ENCODE measurements at places on chromosomes 1 and 21.

GRCh38 chr1:198380275-198380674 lies 160.2 kb downstream of the ATP6V1G3 start:
- no peak for DNase-seq

DNA sequence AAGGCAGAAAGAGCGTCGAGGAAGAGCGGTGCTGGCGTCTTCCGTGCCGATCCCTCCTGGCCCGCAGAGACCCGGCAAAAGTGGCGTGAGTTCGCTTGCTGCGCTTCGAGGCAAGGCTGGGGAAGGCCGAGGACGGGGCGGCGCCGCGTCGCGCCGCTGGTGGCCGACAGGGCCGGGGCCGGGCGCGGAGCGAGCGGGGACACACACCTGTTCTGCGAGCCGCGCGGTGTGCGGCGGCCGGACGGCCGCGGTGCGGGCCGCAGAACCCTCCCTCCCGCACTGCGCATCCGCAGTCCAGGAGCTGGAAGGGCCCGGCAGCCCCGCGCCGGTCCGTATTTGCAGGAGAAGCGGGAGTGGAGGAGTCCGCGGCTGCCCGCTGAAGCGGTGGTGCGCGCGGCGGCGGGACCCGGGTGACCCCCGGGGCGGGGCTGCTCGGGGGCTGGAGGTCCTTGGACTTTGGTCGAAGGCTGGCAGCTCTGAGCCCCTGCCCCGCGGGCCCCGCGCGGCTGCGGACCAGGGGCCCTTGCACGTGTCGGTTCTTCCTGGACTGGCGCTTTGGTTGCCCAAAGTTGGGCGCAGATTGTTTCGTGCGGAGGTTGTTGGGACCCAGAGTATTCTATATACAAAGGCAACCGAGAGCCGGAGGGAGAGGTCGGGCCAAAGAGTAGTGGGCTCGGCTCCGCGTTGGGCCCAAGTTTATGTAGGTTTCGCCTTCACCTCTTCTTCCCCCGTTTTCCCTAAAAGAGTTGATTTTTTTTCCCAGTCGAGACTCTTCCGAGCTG lies 2.6 kb downstream of the RNF220 start:
- no peak for DNase-seq

GRCh38 chr1:151704246-151704645 lies 12.4 kb downstream of the CELF3 start:
- no peak for DNase-seq

DNA sequence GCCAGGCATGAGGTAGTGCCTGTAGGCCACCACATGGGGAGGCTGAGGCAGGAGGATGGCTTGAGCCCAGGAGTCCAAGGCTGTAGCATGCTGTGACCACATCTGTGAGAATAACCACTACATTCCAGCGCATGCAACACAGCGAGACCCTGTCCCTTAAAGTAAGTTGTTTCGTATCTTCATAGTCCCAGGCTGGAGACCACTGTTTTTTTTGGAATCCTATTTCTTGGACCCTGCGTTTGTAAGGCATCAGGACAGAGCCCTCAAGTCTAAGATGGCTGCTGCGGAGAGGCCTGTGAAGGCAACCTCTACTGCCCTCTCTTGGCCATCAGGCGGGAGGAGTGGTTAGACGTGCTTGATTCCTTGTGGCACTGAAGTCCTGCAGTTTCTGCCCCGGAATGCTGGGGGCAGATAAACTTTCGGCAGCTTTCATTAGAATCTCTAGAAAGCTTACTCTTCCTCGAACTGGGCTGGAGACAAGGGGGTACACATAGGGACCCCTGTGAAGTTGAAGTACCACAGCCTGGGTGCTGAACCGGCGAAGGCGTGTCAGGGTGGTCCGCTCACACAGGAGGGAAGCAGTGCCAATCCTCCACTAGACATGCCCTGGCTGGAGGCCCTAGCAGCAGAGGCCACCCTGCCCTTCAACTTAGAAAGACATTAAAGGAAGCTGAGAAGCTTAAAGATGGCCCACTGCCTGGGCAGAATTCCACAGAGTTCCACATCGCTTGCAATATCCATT lies 36.6 kb downstream of the RABIF start:
- peak; percentile 24 for DNase-seq

GRCh38 chr1:203930342-203930741 lies 68.9 kb downstream of the SNRPE start:
- no peak for DNase-seq

DNA sequence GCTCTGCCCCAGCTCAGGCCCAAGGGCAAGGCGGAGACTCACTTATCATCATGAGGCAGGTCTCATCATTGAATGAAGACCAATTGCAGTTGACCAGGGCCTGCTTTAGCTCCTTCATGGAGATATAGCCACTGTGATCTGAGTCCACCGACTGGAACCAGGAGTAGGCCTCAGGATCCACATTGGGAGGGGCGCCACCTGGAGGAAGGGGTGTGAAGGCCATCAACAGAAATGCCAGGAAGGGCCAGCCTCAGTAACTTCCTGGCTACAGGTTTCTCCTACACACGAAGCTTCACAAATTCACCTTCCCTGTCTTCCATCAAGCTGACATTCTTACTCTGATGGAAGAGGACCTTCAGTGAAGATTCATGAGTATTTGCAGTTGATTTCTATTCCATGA lies 11.6 kb downstream of the PEF1 start:
- DNase-seq: peak; percentile 18

DNA sequence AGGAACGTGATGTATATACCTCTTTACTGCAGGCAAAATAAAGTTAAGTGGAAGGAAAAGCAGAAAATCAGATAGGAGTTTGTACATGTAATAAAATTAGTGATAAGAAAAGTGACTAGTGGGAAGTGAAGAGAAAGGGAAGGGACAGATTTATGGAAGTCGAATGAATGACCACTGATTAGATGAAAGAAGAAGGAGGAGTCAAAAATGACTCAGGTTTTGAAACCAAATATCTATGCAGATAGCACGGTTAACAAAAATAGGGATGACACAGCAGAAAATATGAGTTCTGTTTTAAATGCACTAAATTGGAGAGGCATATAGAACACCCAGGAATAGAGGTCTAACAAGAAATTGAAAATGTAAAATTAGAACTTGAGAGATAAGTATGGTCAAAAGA lies 128.0 kb downstream of the HMCN1 start:
- no peak for DNase-seq

GRCh38 chr1:216907100-216907499 lies 183.9 kb upstream of the ESRRG start:
- DNase-seq: no peak

DNA sequence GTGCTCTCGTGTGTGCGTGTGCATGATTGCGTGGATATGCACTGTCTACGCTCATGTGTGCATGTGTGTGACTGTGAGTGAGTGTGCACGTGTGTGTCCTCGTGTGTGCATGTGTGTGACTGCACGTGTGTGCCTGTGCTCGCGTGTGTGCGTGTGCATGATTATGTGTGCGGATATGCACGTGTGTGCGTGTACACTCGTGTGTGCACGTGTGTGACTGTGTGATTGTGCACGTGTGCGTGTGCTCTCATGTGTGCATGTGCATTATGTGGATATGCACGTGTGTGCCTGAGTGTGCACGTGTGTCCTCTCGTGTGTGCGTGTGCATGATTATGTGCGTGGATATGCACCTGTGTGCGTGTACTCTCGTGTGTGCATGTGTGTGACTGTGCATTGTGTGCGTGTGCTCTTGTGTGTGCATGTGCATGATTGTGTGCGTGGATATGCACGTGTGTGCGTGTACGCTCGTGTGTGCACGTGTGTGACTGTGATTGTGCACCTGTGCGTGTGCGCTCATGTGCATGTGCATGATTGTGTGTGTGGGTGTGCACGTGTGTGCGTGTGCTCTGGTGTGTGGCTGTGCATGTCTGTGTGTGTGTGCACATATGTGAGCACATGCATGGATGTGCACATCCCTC lies 2.2 kb downstream of the MMEL1 start:
- no peak for DNase-seq

- DNase-seq: no peak
These were observed 8.7 kb downstream of the FAM131C start for GRCh38 chr1:16064536-16065268.

GRCh38 chr1:115134850-115135480 lies 45.7 kb upstream of the TSPAN2 start:
- DNase-seq: no peak

DNA sequence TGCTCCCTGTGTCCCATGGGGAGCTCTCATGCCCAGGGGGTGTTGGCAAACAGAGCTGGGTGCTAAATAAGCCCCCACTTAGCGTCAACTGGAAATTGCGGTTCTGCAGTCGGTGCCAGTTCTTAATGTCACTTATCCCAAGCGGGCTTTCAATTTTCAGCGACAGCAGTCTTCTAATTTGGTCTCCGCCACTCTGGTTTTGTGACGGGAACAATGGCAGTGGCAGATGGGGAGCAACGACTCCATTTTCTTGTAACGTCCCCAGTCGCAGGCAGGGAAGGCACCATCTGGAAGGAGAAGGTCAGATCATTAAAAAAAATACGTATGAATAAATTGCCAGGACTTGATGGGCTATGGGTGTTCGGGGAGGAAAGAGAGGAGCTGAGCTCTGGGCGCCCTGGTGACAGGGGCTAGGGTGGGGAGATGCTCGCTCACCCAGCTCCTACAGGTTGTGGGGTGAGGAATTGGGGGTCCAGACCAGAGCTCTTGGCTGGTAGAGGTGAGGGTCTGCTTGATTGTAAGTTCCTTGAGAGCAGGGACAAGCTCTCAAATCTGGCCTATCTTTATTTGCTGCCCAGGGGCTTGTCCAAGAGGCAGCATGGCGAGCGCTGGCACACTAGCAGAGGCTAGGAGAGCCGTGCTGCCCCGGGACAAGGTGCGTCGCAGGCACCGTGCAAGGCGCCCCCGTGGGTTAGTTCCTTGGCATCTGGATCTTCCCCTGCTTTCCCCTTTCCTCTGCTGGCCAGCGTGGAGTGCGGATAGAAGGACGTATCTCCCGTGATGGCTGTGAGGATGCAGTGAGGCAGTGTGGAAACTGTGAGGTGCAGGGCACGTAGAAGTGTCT lies 105.8 kb downstream of the ARHGEF10L start:
- DNase-seq: no peak

DNA sequence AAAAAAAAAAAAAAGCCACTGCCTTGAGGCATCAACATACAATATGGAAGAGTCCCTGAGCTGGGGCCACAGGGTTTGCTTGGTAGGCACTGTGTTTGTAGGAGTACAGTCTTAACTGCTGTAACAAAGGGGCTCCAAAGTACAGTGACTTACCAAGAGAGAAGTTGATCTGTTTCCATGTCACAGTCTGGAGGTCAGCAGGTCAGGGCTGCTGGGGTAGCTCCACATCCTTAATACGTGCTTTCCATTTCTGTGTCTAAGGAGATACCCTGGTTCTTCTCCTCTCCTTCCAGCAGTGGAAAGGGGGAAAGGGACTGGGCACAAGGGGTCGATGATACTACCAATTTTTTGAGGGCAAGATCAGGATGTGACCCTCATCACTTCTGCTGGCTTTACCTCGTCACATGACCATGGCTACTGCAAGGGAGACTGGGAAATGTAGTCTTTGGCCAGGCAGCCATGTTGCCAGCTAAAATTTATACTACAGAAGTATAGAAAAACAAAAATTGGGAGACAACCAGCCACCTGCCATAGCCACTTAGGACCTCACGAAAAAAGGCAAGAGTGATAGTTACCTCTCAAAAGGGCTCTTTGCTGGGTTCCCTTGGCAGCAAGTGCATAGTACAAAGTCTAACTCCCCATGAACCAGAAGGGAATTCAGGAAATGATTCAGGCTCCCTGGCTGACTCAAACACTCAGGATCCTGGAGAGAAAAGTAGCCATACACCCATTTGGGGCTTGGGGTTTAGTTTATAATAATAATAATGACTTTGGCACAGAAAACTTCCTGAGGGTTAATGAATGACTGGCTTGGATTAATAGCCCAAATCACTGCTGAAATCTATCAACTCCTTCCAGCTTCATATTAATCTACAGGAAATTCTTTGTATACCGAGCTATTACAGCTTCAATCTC lies 52.7 kb upstream of the ATP5PO start:
- no peak for DNase-seq

DNA sequence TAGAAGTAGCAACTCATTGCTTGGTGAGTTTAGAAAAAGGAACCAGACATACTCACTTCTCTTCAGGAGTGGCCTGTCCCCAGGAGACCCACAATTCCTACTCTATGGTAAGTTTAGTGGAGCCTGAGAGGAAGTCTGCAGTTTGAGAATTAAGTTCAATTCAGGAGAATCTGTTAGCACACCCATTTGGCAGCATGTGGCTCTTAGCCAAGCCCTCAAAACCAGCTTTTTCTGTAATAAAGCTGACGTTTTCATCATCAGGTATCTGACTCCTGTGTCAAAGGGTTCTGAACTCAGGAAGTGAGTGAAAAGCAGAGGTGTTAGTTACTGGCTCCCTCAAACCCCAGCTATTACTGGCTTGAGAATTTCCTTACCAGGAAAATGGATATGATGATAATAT lies 20.4 kb upstream of the RGS16 start:
- no peak for DNase-seq

DNA sequence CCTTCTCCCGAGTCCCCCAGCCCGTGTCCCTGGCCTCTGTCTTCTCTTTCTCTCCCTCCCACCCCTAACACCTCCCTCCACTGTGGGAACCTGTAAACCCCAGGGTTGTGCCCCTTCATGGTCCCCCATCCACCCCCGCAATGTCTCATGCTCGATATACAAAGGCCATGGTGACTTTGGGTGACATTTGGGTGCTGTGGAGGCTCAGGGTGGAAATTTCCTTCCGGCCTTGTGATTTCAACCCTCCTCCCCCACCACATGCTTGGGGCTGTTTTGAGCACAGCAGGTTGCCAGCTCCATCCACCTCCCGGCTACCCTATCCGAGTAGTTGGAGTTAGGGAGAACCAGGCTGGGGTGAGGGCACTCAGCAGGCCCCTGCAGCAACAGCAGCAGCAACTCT lies 25.7 kb upstream of the VPS13D start:
- no peak for DNase-seq

All from activated T-helper 2 cell treated with anti-CD3 and anti-CD28 coated beads, Interferon-gamma antibody, Interleukin-2, Interleukin-4, amounts not matched to agents 10 μg/mL and 5 μg/mL and 100 μg/mL, durations not matched to agents 14 hours and 24 hours and 36 hours (primary cell).